Hematopoietic multipotent progenitor cell treated with erythropoietin and hydrocortisone succinate and interleukin-3 and kit ligand, for 8 days (in vitro differentiated cells): ENCODE measurements at places on chromosomes 5 and 9.

DNA sequence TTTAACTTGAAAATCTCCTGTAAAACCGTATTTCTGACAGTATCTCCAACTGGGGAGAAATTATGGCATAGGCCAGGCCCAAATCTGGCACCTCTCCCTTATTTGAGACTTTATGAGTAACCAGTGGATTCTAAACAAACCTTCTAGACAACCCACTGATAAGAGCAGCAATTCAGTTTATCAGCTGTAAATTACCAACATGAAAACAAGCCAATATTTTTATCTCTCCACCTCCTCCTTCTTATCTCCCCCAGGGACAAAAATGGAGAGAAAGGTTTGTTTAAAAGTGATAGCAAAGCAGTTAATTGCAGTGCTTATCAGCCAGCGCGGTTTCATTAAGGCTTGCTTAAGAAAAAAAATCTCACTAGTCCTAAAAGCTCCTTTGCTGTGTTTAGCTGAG lies 53.8 kb downstream of the KCNV2 start:
- peak; percentile 74 for DNase-seq

DNA sequence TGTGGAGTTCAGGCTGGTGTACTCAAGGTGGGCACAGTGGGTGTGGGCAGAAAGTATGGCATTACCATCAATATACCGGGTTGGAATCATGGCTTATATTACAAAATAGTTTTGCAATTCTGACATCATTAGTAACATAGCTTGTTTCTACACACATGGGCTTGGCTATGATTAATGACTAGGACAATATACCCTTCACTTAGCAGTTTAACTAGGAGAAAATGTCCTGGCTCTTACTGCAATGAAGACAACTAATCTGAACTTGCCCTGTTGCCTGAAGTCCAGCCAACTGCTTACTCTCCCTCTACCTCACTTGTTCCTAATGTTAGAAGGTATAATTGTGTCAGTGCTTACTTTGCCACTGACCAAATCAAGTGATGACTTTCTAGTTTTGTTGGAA lies 612.5 kb downstream of the EFNA5 start:
- DNase-seq: no peak

DNA sequence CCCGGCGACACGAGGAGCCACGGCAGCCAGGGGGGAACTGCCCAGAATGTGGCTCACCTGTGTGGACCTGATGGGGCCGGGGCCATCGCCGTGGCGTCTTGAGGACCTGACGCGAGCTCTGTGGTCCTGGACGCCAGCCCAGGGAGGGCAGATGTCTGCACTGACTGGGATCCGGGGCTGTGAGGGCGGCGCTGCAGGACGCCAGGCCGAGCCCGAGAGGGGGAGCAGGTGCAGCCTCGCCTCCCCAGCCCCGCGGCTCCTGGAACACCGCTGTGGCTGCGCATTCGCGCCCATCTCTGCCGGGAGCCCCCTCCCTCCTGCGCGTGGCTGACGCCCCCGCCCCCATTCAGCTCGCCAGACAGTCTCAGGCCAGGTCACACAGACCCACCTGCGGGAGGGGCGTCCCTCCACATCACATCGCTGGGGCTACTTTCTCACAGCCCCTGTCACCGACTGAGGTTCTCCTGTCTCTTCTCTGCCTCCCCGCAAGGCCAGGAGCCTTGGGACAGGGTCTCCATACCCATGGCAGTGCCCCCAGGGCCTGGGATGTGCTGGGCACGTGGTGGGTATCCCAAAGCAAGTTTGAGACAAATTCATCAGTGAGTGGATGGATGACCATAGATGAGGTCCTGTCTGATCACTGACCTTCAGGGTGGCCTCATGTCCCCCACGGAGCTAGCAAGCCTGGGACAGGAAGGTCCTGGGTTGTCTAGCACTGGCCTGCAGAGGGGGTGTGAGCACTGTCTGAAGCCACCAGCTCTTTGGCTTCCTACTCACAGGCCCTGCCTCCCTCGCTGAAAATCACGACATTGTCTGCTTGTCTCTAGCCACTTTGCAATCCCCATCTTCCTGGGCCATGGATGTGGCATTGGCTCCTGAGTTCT lies 47.3 kb downstream of the RASGEF1C start:
- DNase-seq: no peak

DNA sequence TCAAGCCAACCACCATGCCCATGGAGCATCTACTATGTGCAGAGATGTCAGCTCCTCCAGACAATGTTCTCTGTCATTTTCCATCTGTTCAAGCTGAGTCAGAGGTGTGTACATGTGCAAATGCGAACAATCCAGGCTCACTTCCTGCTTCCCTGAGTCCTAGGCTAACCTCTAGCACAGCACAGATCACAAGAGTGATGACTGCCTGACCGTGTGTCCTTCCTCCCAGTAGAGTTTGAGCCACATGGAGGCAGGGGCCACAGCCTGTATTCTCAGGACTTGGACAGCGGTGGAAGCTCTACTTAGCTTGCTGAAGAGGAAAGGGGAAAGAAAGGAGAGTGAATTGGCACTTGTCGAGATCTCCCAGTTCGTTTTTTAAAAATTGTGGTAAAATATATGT lies 87.2 kb downstream of the KCNIP1 start:
- DNase-seq: no peak

DNA sequence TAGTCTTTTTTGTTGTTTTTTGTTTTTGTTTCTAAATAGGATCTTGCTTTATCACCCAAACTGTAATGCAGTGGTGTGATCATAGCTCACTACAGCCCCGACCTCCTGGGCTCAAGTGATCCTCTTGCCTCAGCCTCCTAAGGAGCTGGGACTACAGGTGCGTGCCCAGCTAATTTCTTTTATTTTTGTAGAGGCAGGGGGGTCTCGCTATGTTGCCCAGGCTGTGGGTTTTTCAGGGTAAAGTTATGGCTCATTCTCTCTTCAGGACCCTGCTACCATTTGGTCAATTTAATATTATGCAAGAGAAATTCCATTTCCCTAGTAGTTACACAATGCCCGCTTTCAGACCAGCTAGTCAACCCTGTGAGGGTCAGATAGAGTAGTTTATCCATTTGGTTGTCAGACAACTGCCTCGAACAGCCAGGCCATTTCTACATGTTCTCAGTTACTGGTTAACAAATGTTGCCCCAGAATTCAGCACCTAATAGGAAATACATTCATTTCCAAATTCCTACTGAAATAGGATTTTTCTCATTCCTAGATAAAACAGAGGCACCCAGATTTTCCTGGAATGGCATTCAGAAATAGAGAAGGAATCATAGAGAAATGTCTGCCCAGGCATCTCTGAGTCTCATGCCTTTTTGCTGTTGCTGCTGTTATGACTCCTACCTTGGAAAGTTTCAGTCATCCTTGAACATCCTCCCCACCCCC lies 6.4 kb upstream of the GLIS3 start:
- DNase-seq: no peak

DNA sequence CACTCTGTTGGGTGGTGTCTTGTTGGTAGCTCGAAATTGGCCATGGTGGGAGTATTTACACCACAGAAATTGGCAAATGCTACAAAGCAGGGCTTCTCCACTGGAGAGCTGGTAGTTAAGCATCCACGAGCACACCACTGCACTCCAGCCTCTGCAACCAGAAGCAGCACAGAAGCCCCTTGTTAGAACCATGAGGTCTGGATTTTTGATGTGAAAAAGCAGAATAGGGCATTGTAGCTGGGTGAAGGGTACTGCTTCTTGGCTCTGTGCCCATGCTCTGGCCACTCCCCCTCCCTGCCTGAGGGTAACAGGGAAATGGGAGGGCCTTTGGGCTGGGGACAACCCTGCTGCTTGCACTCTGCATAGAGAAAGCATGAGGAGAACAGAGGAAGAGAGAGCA lies 81.2 kb upstream of the UBTD2 start:
- DNase-seq: no peak

DNA sequence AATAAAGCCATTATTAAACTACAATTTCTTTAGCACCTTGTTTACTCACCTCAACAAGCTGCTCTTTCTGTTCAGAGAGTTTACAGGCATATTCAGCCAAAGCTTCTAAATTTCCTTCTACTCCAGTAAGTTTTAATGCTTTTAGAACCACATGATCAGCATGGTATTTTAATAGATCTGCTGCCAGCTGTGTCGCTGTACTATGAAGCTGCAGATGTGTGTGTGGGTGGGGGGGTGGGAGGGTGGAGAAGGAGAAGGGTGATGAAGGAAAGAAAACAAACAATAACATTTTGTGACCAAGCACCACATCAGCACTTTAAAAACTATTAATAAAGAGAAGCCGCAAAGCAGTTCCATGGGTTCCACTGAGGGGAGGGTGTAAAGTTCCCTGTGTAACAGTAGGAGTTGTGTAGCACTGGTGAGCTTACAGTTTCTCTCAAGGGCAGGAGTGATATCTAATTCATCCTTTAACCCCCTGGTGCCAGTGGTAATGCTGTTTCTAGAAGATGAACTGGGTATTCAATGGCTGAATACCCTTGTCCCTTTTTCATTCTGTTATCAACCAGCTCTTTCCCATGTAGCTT lies 38.5 kb downstream of the ABITRAM start:
- DNase-seq: no peak

DNA sequence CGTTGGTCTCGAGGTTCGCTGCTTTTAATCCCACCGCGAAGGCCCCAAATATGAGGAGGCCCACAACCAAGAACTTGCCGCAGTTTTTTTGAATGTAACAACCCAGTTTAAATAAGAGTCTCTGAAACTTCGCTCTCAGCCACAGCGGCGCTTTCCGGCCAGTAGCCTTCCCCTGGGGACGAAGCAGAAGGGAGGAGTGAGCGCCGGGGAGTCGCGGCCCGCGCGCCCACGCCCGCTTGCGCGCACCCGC lies 10.4 kb downstream of the PTCH1 start:
- no peak for DNase-seq

DNA sequence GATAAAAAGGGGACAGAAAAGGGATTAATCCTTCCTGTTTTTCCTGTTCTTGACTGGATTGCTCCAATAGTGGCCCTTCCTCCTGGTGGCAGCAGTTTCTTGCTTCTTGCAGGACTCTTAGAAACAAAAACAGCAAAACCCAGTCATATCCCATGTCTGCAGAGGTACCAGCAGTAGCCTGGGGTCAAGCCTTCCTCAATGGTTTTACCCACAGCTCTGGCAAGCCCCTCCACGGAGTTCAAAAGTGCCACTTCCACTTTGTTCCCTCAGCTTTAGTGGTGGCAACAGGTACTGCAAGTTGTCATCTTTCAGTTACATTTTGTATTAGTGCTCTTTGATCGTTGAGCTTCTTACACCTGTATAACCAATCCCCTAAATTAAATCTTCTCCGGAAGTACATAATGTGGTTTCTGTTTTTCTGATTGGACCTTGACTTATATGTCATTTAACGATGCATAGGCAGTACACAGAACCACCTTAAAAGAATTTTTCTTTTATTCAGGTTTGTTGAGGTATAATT lies 8.7 kb upstream of the RANBP6 start:
- peak; percentile 44 for DNase-seq

DNA sequence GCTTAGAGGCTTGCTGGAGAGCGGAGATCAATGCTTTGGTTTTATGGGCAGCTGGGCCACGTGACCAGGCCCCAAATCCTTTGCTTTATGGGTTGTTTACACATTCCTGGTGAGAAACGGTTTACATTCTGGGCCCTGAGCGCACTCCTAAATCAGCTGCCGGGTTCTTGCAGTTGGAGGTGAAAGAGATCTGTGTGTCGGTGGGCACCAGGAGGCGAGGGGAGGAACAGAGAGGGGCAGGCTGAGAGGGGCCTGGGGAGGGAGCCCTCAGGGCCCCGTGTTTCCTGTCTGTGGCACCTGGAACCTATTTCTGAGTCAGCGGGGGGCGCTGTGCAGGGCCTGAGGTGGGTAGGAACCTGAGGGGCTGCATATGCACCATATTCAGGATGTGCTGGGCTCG lies 63.5 kb upstream of the HAND1 start:
- DNase-seq: no peak

- DNase-seq: no peak
Observed at GRCh38 chr5:80217667-80218066, 38.2 kb downstream of the SERINC5 start.

DNA sequence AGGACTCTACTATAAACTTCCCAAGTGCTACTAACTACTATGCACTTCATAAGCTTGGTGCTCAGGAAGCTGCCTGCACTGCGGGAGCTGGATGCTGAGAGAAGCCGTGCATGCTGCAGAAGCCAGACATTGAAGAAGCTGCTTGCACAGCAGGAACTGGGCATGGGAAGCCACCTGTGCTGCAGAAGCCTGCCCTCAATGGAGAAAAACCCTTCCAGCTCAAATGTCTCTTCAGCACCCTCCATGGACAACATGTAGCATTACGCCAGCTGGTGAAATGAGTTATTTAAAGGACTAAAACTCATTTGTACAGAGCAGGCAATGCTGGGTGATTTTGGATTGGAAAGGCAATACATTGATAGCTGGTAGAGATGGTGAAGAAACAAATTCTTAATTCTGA lies 247.2 kb downstream of the KIF4B start:
- no peak for DNase-seq

DNA sequence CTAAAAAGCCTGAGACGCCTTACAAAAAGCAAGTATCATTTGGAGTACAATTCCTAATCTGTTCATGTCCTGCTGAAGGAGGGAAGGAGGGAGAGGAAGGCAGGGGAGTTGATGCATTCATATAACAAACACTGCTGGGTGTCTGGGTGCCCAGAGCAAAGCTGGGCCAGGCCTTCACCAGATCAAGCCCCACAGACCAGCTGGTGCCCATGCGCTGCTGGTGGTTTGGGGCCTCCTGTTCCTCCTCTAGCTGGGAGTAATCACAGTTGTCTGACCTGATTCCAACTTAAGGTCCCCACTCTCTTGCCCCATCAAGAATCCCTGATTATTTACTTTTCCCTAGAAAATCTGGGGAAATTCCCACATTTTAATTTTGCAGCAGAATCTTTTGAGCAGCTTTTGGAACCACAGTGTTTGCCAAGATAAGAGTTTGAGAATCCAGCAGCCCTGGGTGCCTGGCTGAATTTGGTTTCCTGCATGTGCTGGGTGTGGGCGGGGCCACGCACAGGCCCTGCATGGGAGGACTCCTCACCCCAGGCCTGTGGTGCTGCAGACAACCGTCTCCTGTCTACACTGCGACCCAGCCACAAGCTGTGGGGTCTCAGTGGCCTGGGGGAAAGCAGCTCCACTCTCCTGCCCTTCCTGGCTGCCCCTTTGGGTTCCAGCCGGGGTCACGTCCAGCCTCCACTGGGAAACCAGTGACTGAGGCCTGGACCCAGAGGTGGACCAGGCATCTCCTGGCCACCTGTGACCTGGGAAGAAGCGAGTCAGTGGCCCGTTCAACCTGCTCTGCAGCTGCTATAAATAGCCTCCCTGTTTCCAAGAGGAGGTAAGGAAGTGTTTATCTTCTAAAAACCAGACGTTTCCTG lies 47.5 kb downstream of the NEURL1B start:
- DNase-seq: peak; percentile 25

- DNase-seq: no peak
Observed at GRCh38 chr9:86846656-86847055, 100.7 kb downstream of the GAS1 start.

- DNase-seq: no peak
Observed at GRCh38 chr5:142544946-142545649, 140.8 kb downstream of the FGF1 start.

DNA sequence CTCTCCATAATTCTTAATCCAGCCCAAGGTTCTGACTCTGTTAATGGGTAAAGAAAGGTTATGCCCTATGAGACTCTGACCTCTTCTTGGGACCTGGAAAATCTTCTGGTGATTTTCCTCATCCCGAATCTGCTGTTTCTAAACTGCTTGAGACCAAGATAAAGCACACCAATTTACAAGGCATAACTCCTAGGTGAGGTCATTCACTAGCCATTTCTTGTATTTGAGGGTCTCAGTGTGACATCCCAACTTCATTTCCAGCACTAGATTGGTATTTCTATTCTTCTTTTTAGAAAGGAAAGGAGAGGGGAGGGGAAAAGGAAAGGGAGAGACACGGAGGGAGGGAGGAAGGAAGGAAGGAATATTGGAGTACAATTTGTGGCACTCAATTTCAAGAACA lies 51.6 kb downstream of the SLC1A1 start:
- DNase-seq: no peak

- DNase-seq: no peak
Observed at GRCh38 chr5:44935871-44936270, 127.1 kb downstream of the MRPS30 start.
